ENCODE measurements at places on chromosomes 16 and 17.

DNA sequence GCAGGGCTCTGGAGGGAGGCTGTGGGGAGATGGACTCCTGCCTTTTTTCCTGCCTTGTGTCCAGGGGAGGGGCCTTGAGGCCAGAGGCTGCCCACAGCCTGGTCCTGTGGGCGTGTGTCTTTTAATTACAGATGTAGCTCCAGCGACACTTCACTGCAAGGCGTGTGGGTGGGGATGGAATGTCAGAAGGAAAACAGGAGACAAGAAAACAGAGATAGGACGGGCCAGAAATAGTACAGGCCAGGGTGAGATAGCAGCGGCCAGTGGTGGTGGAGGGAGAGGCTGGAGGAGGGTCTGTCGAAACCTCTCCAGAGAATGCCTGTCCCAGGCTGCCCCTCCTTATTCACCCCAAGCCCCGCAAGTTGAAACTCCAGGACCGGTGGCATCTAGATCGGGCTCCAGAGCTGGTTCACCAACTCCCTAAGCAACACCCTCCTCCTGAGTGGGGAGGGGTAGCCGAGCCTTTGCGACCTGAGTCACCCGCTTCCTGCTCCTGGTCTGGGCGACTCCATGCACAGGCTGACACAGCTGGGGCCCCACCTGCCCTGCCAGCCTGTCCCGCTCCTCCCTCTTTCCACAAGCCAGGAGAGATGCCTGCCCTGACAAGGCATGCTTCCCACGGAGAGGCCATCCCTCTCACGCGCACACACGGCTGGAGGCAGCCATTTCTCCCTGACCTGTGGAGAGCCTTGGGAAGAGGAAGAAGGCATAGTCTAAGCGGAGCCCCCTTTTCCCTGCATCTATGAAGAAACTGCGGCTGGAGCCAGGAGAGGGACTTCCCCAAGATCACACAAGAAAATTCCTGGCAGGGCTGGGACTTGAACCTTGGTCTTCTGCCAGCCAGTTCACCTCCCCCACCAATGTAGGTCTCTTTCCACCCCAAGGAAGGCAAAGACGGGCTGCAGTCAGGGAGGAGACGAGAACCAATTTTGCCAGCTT is 6.6 kb upstream of the JUP start:
- DNase-seq = no peak

DNA sequence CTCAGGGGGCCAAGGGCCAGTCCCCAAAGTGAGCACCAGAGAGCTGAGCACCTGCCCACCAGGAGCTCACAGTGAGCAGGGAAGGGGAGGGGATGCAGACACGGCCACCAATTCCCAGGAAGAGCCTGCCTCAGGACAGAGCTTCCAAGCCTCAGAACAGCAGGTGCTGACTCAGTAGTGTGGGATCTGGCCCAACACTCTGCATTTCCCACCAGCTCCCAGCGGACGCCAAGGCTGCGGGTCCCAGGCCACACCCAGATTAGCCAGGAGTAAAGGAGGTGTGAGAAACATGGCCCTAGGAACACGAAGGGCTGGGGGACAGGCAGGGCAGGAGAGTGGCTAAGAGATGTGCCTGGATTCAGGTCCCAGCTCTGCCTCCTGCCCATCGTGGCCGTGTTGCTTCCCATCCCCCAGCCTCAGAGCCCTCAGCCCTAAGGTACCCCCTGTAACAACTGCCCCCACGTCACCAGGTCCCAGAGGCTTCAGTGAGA is 28.4 kb upstream of the EIF1 start:
- DNase-seq = no peak

DNA sequence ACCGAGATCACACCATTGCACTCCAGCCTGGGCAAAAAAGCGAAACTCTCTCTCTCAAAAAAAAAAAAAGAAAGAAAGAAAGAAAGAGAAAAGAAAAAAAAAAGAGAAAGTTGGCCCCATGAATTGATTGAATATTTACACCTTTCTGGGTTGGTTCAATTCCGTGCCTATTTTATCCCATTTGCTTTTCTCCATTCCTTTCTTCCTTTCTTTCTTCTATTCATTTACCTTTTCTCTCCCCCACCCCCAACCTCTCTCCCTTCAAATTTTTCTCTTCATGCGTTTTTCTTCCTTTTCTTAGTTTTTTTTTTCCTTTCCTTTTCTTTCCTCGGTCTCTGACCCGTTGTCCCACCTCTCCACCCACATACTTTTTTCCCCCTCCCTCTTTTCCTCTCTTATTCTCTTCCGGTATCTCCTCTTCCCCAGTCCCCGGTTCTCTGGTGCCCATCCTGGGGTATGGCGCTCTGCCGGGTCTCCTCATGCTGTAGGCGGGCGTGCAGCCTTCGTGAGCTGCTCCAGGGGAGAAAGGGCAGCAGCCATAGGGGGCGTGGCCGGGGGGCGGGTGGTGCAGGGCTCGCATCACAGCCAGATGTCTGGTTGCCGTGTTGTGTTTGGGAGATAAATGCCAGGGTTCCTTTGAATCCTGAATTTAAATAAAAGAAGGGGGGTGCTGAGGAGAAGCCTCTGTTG is 5.3 kb upstream of the COL1A1 start:
- DNase-seq = no peak

DNA sequence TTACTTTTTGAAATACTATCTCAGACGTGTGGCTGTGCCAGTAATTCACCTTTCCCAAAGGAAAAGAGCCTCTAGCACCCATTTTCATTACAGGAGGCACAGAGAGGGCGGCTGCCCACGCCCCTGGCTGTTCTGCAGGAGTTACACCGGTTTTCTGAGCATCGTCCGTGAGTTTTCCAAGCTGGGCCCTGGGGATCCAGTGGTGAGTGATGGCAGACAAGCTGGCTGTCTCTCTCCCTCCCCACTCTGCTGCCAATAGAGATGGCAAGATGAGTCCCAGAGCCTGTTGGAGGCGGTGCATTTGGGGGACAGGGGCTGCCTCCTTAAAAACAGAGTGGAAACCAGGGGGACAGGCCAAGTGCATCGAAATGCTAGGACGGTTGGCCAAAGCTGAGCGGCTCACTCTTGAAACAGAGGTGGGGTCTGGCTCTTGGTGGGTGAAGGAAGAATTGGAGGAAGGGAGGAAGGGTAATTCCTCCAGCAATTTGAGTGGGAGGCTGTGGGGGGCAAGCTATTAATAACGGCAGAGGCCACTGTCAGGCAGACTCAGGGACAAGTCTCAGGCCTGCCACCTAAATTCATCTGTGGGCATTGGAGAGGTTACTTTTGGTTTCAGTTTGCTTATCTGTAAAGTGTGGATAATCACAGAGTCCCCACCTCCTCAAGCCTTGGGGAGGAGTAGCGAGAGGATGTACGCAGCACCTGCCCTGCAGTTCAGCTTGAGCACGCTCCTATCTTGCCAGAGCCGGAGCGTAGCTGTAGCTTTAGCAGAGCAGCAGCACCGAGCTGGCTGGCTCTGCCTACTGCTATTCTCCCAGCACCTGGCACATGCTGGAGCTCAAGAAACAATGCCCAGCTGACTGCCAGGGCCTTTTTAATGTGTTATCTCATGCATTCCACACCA is 7.5 kb upstream of the NOS2 start:
- peak; percentile 29 for DNase-seq

DNA sequence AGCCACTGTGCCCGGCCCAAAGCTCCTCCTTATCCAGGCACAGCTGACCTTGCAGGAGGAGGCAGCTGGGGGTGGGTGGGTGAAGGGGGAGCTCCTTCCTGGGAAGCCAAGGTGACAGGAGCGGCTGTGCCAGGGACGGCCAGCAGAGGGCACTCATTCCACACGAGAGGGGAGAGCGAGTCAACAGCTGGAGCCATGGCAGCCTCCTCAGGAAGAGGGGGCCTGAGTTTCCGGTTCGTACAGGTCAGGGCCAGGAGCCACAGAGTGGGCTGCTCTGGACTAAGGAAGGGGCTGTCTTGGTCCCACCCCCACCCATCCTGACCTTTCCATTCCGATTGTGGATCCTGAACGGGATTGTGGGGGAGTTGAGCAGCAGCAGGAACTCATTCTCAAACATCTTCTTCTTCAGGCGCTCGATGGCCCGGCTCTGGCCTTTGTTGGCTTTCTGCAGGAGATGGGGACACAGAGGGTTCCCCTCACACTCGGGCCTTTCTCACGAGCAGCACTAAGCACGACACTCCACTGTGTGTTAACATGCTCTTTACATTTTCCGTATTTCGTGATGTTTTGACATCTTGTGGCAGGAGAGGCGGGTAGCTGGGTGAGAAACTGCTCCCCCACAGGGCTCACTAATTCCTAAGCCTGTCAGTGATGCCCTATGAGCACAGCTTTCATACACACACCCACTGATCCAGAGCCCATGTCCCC is 61.6 kb downstream of the TIMM22 start:
- no peak for DNase-seq

- no peak for DNase-seq
These were observed 106.2 kb downstream of the GRIN2A start for GRCh38 chr16:10076037-10076436.

GRCh38 chr16:17389384-17389783 is 81.4 kb downstream of the XYLT1 start:
- no peak for DNase-seq

- DNase-seq = no peak
These were observed 66.7 kb upstream of the TANC2 start for GRCh38 chr17:62899361-62899760.

DNA sequence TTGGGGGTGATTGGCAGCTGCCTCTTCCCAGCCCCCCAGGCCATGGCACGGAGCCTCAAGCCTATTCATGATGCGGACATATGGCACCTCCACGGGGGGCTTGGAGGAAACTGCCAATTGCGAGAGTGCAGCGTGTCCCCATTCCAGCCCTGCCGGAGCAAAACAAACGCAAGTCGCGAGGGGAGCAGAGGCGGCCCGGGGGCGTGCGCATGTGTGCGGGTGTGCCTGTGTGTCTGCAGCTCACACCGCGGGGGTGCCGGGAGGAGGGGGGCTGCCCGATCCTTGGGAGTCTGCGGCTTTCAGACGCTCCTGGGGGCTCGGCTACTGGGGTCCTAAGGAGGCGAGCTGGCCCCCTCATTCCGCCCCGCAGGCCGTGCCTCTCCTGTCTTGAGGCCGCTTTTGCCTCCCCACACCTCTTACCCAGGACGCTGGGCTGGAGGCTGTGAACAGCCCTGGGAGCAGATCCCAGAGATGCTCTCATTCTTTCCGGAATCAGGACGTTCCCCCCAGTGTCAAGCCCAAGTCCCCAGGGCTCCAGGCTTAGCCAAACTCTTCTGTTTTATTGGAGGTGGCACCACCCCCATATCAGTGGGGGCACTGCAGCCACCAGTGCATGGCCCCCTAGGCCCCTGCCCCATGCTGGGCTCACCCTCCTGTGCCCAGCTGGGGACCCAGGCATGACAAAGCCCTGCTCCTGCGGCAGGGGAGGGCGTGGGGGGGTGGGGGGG is 29.1 kb downstream of the ENDOV start:
- no peak for DNase-seq

DNA sequence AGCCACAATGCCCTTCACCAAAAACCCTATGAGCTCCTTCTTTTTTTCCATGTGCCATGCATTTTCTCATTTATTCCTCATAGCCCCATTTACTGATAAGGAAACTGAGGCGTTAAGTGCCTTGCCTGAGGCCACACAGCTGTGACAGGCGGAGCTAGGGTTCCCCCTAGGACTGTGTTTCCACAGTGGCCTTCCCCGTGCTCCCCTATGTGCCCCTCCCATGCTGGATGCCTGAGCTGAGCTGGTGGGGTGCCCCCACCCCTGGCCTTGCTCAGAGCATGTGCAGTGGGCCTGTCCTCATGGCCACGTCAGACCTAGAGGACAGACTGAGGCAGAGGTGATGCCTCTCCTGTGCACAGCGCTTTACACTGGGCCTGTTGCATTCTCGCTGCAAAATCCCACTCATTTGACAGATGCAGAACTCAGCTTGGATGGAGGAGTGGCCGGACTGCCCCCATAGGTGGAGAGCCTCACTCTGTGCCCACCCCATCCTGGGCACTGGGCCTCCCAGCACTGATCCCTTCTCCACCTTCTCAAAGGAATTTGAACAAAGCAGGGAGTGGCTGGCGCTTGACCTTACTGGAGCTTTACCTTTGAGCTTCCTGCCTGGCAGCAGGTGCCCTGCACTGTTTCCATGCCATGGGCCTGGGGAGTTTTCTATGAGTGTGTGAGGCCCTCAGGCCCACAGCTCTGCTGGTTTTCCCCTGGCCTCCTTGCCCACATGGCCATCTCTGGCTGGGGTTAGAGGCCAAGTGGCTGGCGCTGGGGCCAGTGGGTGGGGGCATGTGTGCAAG is 2.6 kb downstream of the MAP2K3 start:
- DNase-seq = peak; percentile 38

GRCh38 chr17:27996202-27997043 is 46.1 kb upstream of the NLK start:
- DNase-seq = no peak

DNA sequence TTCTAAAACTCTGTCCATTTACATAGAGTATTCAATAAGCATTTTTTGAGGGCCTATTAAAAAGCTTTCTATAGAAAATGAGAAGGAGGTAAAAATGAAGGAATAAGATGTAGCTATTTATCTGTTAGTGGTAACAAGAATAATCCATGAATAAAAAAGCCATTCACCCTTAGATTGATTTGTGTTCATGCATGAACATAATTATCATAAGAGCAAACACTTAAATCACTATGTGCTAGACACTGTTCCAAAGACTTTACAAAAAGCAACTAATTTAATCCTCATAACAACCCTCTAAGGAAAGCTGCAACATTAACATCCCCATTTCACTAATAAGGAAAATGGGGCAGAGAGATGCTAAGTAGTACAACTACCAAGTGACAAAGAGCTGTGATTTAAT is 6.6 kb downstream of the CCDC47 start:
- DNase-seq = no peak

GRCh38 chr16:86085795-86086194 is 186.8 kb downstream of the IRF8 start:
- DNase-seq = no peak

DNA sequence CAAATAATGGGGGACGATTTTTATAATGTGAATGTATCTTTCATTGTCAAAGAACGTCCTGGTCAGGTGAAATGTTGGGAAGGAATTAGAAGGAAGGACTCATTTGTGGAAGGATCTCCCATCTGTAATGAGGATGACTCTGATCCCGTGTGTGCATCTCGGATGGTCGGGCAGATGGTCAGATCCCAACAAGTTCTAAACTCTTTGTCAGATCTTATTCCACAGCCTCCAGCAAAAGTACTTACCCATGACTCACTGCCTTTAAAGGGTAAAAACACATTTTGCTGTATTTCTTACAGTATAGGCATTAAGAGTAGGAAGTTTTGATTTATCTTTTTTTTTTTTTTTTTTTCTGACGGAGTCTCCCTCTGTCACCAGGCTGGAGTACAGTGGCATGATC is 539 bp upstream of the KRTAP4-8 start:
- no peak for DNase-seq

DNA sequence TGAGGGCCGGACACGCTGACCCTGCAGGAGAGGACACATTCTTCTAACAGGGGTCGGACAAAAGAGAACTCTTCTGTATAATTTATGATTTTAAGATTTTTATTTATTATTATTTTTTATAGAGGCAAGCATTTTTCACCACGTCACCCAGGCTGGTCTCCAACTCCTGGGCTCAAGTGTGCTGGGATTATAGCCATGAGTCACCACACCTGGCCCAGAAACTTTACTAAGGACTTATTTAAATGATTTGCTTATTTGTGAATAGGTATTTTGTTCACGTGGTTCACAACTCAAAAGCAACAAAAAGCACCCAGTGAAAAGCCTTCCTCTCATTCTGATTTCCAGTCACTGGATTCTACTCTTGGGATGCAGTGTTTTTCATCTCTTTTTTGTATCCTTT is 2.3 kb upstream of the SERPINF1 start:
- no peak for DNase-seq

Measured in stimulated activated CD8-positive, alpha-beta memory T cell treated with anti-CD3 and anti-CD28 coated beads, Interleukin-7, amount 100 ng/mL, for 4 hours (primary cell).